ENCODE measurements at places on chromosomes 1 and 21.

DNA sequence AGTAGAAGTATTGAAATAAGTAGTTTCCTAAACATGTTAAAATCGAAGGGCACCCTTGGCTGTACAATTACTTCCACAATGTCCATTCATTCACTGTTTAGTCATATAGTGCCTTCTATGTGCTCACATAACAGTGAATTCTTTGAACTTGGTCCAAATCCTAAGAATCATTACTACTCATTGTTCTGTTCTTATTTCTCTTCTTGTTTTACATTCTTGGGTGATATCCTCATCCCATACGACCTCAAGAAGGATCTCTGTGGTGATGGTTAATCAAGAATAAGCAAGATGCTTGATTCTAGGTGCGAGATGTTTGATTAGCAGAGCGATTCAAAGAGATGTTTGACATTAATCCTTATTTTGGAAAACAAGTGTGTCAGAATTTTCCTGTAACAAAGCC is 667.4 kb upstream of the ZP4 start:
- no peak for DNase-seq

DNA sequence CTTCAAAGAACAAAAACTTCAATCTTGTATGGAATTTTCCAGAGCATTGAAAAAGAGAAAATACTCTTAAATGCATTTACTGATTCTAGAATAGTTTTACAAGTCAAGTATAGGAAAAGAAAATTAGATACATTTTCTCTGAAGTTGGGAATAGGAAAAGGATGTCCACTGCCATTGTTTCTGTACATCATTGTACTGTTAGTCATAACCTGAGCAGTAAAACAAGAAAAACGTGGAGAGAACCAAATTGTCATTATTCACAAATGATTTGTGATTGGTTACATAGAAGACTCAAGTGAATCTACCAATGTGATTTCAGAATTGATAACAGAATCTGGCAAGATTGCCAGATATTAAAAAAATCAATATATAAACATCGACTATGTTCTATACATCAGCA is 27.4 kb downstream of the PRKACB start:
- DNase-seq: no peak

- no peak for DNase-seq
Observed at GRCh38 chr1:243996223-243996622, 54.9 kb upstream of the ZBTB18 start.

- no peak for DNase-seq
Observed at GRCh38 chr1:38860454-38860795, 853 bp upstream of the RRAGC start.

- no peak for DNase-seq
Observed at GRCh38 chr1:41387667-41388091, 26.4 kb downstream of the FOXO6 start.

DNA sequence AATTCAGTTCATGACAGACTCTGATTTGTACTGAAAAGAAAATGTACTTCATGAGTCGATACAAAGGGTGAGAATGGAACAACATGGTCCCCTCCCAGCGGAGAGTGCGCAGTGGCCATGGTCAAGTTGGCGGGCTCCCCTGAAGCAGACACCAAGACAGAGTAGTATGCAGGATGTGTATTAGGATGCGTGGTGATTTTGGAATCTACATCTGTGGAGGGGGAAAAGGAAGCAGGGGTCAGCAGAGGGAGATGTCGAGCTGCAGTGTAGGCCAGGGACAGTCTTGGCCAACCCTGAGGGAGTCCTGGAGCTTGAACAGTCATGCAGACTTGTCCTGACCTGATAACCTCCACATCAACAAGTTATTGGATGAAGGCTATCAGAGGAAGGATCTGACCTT is 481.0 kb downstream of the OMA1 start:
- DNase-seq: no peak

GRCh38 chr1:235415008-235415904 is 48.0 kb downstream of the TBCE start:
- DNase-seq: peak; percentile 34

- no peak for DNase-seq
Observed at GRCh38 chr1:222948079-222948478, 133.2 kb downstream of the DISP1 start.

DNA sequence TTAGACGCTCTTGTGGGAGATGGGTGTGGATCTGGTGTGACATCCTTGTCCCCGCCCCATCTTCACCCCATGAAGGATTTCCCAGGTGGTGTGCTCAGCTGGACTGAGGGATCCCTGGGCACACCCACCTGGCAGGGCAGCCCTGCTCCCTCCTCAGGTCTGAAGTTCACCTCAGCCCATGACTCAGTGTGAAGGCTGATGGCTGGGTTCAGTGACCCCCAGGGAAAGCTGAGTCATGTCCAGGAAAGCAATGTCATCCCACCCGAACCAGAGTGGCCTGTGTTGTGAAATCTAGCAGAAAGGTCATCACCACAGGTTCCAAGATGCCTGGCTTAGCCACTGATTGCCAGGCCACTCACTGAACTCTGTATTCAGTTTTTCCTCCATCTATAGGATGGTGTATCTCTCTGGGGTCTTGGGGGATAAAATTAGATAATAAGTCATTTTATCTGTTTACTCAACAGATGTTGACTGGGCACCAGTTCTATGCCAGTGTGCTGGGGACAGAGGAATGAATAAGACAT is 97.7 kb upstream of the JUN start:
- DNase-seq: no peak

GRCh38 chr1:204672482-204673121 is 12.9 kb downstream of the LRRN2 start:
- DNase-seq: no peak

DNA sequence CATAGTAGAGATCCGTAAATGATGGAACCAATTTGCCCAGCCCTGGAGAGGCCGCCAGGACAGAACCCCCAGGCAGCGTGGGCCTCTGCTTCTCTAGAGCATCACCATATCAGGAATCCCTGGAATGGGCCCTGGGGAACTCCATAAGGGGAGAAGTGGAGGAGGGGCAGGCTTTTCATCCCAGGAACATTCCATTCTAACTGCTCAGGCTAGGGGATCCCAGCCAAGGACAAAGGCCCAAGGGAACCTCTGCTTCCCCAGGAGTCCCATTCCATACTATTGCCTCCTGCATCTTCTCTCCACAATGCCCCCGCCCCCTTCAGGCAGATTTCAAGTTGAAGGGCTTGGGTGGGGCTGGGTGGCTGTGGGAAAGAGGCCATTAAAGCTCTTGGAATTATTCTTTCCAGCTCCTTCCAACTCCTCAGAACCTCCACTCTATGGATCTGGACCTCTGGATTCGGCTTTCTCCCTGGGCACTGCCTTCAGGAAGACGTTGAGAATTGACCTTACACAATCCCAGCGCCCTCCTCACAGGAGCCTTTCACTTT is 6.0 kb downstream of the TRNP1 start:
- no peak for DNase-seq

GRCh38 chr1:159841749-159842148 is 15.1 kb downstream of the SLAMF8 start:
- no peak for DNase-seq
